ENCODE measurements at places on chromosomes 12 and 14. TPM values are rescaled to one million over a fixed set of nuclear protein-coding genes. Genes with fewer than 3 reads are reported as not detected.

- H3K4me3 ChIP-seq, result no peak overlapping the region
- DNase-seq, result no peak
- peaks cover 26% of the 10 kb centered on the region for H3K27me3 ChIP-seq
- H3K36me3 ChIP-seq, result no peaks in the 10 kb centered on the region
These were observed 164.8 kb downstream of the SLC41A2 start for GRCh38 chr12:104793285-104793684.

GRCh38 chr14:75626396-75626795, 34.3 kb downstream of the ERG28 start:
- H3K27ac ChIP-seq, result no peak overlapping the region
- H3K4me1 ChIP-seq, result peaks cover 12% of the 10 kb centered on the region
- DNase-seq, result no peak
- H3K36me3 ChIP-seq, result no peaks in the 10 kb centered on the region
- peaks cover 5% of the 10 kb centered on the region for H3K27me3 ChIP-seq

GRCh38 chr12:116708826-116709756, 28.8 kb downstream of the SPRING1 start:
- H3K27me3 ChIP-seq, result peaks cover 16% of the 10 kb centered on the region
- H3K4me3 ChIP-seq, result no peak overlapping the region
- DNase-seq, result no peak

GRCh38 chr14:69237142-69237541, 22.8 kb upstream of the GALNT16 start:
- H3K27me3 ChIP-seq, result no peaks in the 10 kb centered on the region
- DNase-seq, result no peak
- H3K4me3 ChIP-seq, result no peak overlapping the region
- H3K36me3 ChIP-seq, result peaks cover 20% of the 10 kb centered on the region
- no peak overlapping the region for H3K27ac ChIP-seq

GRCh38 chr12:51199366-51199945, 18.4 kb downstream of the POU6F1 start:
- H3K4me3 ChIP-seq, result no peak overlapping the region
- H3K27me3 ChIP-seq, result no peaks in the 10 kb centered on the region
- no peak overlapping the region for H3K27ac ChIP-seq
- DNase-seq, result no peak

DNA sequence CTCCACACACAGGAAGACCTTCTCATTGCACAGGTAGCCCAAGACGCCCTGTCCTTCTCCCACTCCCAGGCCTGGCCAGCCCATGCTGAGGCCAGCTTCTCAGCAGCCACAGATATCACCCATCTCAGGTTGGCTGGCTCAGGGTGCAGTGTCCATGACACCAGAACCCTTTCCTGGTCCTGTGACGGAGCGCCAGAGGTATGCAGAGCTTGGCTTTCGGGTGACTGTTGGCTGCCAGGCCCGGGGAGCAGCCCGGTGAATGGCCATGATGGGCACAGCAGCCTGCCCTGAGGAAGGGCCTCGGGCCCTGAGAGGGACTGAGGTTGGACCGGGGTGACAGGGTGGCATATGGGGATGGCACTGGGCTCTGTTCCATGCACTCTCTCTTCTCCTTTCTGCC, 173.4 kb downstream of the TSPAN9 start:
- H3K4me1 ChIP-seq, result peaks cover 1% of the 10 kb centered on the region
- H3K27ac ChIP-seq, result no peak overlapping the region
- no peak for DNase-seq
- H3K4me3 ChIP-seq, result no peak overlapping the region

GRCh38 chr12:51323966-51324895, at the start of gene BIN2:
Gene BIN2, minus strand, starts transcription at chr12:51324174. Its CDS starts 72 bp downstream, at chr12:51324102.
- DNase-seq, result no peak
- H3K27ac ChIP-seq, result no peak within 1 kb of the TSS
- no peak within 1 kb of the TSS for H3K4me3 ChIP-seq
- peaks cover 19% of the 10 kb centered on the region for H3K4me1 ChIP-seq

DNA sequence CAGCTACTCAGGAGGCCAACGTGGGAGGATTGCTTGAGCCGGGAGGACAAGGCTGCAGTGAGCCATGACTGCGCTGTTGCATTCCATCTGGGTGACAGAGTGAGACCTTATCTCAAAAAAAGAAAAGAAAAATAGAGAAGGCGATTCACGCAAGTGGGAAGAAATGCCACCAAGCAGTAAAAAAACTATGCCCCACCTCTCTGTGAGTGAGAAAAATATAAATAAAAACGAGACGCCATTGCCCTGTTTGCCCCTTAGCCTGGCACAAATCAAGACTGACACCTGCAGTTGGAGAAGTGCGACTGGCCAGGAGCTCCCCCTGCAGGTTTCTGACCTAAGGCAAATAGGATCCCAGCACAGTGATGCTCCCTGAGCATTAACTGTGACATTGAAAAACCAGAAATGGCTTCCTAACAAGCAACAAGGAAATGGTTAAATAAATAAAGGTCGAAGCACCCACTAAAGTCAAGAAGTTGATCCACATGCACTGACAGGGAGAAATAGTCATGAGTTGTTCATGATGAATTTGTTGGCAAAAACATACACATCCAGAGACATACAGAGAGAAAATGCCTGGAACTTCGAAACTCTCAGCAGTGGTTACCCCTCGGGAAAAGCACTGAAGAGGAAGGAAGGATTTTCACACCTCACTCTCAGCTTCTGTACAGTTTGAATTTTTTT, 21.1 kb downstream of the GSC start:
- DNase-seq, result no peak
- no peak overlapping the region for H3K27ac ChIP-seq
- no peaks in the 10 kb centered on the region for H3K36me3 ChIP-seq
- H3K4me3 ChIP-seq, result no peak overlapping the region

GRCh38 chr14:75689012-75689411, 28.0 kb downstream of the TTLL5 start:
- DNase-seq, result no peak
- no peaks in the 10 kb centered on the region for H3K27me3 ChIP-seq
- no peak overlapping the region for H3K27ac ChIP-seq
- peaks cover 24% of the 10 kb centered on the region for H3K36me3 ChIP-seq
- H3K4me3 ChIP-seq, result no peak overlapping the region

DNA sequence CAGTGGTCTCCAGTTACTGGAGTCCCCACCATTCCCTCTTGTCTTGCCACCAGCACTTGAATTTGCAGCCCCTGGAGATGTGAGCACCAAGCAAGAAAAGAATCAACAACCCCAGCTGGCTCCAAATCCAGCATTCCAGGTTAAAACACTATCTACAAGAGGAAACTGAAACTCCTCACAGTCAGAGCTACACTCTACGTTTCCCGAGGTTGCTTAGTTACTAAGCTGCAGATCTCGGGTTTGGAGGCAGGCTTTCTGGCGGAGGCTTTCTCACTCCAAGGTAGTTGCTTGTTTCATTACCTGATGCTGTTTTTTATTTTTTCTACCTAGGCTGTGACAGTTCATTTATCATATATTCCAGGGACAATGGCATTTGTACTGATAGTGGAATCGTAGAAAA, 248.1 kb downstream of the GLT1D1 start:
- peaks cover 2% of the 10 kb centered on the region for H3K27me3 ChIP-seq
- no peak overlapping the region for H3K27ac ChIP-seq
- no peak overlapping the region for H3K4me3 ChIP-seq

Gene SYCP3
- total RNA-seq, result not detected

Gene KLRF1
- not detected for total RNA-seq

Measured in progenitor cell of endocrine pancreas (in vitro differentiated cells).